Lower lobe of right lung (tissue), 2 donors: ENCODE measurements at places on chromosomes 3 and 15. TPM values are rescaled to one million over a fixed set of nuclear protein-coding genes. Genes with fewer than 3 reads are reported as not detected.

The MRPL47 gene
- 21.0 TPM for total RNA-seq

GRCh38 chr3:20280257-20280656 is 94.3 kb upstream of the SGO1 start:
- no peak overlapping the region for H3K4me3 ChIP-seq
- DNase-seq, result no peak
- no peaks in the 10 kb centered on the region for H3K27me3 ChIP-seq
- H3K36me3 ChIP-seq, result no peaks in the 10 kb centered on the region
- no peak overlapping the region for H3K27ac ChIP-seq

DNA sequence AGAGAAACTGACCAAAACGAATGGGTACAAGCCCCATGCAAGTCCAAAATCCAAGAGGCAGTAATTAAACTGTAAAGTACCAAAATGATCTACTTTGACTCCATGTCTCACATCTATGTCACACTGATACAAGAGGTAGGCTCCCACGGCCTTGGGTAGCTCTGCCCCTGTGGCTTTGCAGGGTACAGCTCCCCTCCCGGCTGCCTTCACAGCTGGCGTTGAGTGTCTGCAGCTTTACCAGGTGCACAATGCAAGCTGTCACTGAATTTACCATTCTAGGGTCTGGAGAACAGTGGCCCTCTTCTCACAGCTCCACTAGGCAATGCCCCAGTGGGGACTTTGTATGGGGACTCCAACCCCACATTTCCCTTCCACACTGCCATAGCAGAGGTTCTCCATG is 308.6 kb downstream of the TBC1D5 start:
- H3K27me3 ChIP-seq, result no peaks in the 10 kb centered on the region
- no peak overlapping the region for H3K27ac ChIP-seq
- no peak for DNase-seq
- no peaks in the 10 kb centered on the region for H3K36me3 ChIP-seq
- H3K4me3 ChIP-seq, result no peak overlapping the region
- no peaks in the 10 kb centered on the region for H3K4me1 ChIP-seq

- H3K27ac ChIP-seq, result no peak overlapping the region
- peak; percentile 24 for DNase-seq
- no peak overlapping the region for H3K4me3 ChIP-seq
- no peaks in the 10 kb centered on the region for H3K36me3 ChIP-seq
- H3K4me1 ChIP-seq, result peaks cover 15% of the 10 kb centered on the region
These were observed 17.2 kb upstream of the B4GALT4 start for GRCh38 chr3:119257654-119258410.

- H3K36me3 ChIP-seq, result peaks cover 5% of the 10 kb centered on the region
- no peaks in the 10 kb centered on the region for H3K4me1 ChIP-seq
- no peaks in the 10 kb centered on the region for H3K27me3 ChIP-seq
- DNase-seq, result no peak
These were observed 28.3 kb upstream of the CRYBG3 start for GRCh38 chr3:97793420-97794019.

The SLC22A14 gene
- not detected for total RNA-seq

The TRIM42 gene
- total RNA-seq, result not detected

DNA sequence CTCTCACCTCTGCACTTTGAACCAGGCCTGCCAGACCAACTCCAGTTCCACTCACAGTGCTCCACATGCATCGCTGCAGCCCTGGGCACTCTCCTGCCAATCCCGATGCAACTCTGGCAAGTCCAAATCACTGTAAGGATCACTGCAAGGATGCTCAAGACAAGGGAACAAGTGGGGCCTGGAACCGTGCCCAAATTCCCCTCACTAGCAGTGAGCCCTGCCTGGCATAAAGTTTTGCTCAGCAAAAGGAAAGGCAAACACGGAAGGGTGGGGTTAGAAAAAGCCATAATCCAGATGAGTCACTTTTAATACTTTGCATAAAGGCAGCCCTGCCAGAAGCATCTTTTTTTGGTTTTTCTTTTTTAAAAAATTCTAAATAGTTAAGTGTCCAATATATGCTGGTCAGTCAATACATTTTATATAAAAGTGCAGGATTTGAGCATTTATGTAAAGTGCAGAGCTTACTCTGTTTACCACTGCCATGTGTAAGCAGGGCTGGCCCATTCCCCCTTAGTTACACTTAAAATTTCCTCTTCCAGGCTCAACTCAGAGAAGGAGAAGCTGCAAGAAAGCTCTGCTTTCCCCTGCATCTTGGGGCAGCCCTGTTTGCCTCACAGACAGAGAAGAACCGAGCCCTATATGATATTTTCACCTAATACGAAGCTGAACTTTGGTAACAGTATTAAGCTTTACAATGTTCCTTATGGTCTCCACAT is 102.2 kb downstream of the CD47 start:
- no peak overlapping the region for H3K4me3 ChIP-seq
- H3K36me3 ChIP-seq, result no peaks in the 10 kb centered on the region
- peak overlapping the region; percentile 47 for H3K27ac ChIP-seq
- H3K27me3 ChIP-seq, result no peaks in the 10 kb centered on the region
- peak; percentile 85 for DNase-seq

The GOLGA8S gene
- 0.53 TPM for total RNA-seq

The GOLGA8K gene
- 1.9 TPM for total RNA-seq

- no peaks in the 10 kb centered on the region for H3K4me1 ChIP-seq
- no peak overlapping the region for H3K4me3 ChIP-seq
- DNase-seq, result no peak
- no peaks in the 10 kb centered on the region for H3K27me3 ChIP-seq
- no peaks in the 10 kb centered on the region for H3K36me3 ChIP-seq
These were observed 10.3 kb upstream of the ZXDC start for GRCh38 chr3:126485956-126486355.

The RTP1 gene
- not detected for total RNA-seq

GRCh38 chr3:146313746-146314111 is 62.8 kb upstream of the PLSCR4 start:
- DNase-seq, result no peak
- H3K4me3 ChIP-seq, result no peak overlapping the region
- no peaks in the 10 kb centered on the region for H3K36me3 ChIP-seq
- H3K27ac ChIP-seq, result no peak overlapping the region
- H3K4me1 ChIP-seq, result peaks cover 4% of the 10 kb centered on the region
- H3K27me3 ChIP-seq, result no peaks in the 10 kb centered on the region

- no peaks in the 10 kb centered on the region for H3K27me3 ChIP-seq
- no peaks in the 10 kb centered on the region for H3K36me3 ChIP-seq
- no peak overlapping the region for H3K4me3 ChIP-seq
- DNase-seq, result no peak
- no peaks in the 10 kb centered on the region for H3K4me1 ChIP-seq
- H3K27ac ChIP-seq, result no peak overlapping the region
These were observed 278.2 kb downstream of the CTNNB1 start for GRCh38 chr3:41477399-41478014.

DNA sequence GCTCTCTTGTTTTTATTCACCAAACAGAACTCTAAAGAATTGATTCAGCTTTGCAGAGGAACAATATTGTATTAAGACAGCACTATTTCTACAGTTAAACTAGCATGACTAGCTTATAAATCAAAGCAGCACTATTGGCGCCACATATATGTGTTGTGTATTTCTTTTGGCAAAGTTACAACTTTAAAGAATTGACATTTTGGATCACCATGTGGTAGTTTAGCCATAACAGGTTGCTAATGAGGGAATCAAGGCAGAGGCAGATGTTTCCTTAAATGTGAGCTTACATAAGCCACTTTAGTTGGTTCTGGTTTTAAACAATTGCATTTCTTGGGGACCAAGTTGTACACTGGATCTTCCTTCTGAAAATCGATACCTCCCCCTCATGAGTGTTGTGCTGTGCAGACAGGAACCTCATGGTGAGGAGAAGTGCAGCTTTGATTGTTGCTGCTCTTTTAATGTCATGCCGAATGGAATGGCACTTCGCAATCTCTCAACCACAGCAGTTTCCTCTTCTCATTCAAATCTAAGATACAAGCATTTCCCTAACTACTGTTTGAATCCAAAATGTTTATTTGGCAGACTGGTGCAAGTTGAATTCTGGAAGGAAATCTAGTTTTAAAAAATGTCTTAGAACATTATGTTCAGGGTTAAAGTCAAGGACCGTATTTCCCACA is 151.2 kb downstream of the MYRIP start:
- H3K27me3 ChIP-seq, result no peaks in the 10 kb centered on the region
- peak overlapping the region; percentile 56 for H3K27ac ChIP-seq
- no peaks in the 10 kb centered on the region for H3K36me3 ChIP-seq
- DNase-seq, result no peak
- peaks cover 14% of the 10 kb centered on the region for H3K4me1 ChIP-seq

DNA sequence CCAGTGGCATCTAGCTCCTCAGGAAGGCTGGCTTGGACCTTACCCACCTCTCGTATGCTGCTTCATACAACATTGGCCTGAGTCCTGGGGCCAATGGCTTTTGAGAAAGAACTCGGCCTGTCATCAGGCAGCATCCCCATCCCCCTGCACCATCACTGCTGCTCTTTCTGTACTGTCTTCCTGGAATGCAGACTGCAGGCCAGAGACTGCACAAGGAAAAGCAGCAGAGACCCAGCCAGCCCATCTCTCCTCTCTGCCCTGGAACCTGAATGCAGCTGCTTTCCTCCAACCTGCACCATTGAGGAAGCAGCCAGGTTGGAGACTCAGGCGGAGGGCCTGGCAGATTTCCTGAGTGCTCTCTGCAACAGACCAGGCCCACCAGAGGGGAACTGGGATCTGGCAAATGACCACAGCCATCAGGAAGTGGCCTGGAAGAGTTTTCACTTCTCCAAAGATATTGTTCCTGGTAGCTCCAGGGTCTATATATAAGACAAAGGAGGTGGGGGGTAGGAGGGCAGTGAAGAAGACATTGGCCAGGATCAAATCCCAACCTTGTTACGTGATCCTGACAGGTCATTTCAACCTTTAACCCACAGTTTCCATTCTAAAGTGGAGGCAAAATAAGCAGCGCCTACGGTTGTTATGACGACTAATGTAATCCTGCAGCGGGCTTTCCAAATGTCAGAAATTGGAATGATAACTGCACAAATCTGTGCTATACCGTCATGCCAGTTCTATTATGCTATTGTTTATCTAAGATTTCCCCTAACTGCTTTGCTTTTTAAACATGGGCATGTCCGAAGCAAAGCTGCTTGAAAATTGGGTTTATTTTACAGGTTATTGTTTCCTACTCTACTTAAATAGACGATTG is 24.4 kb upstream of the RAB7A start:
- no peaks in the 10 kb centered on the region for H3K36me3 ChIP-seq
- H3K4me3 ChIP-seq, result no peak overlapping the region
- H3K4me1 ChIP-seq, result peaks cover 12% of the 10 kb centered on the region
- H3K27me3 ChIP-seq, result no peaks in the 10 kb centered on the region
- no peak for DNase-seq

DNA sequence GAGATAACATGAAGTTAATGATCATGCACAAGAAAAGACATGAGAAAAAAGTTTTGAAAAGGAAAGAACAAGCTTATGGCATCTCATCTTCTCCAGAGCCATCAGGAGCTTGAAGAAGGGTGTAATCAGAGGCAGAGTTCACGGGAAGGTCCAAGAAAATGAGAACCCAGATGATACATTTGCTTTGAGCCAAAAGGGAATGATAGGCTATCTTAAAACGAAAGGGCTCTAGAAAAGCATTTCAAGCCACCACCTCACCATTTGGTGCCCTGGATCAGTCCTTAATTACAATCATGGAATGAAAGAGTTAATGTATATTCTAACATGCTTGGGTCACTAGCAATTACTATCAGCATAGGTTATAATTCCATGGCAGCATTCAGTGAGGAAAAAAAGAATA is 781.8 kb downstream of the ROBO1 start:
- H3K4me1 ChIP-seq, result no peaks in the 10 kb centered on the region
- no peak overlapping the region for H3K4me3 ChIP-seq
- H3K27me3 ChIP-seq, result no peaks in the 10 kb centered on the region

GRCh38 chr3:10459954-10460754 is 45.2 kb downstream of the ATP2B2 start:
- no peak overlapping the region for H3K4me3 ChIP-seq
- DNase-seq, result no peak
- no peaks in the 10 kb centered on the region for H3K36me3 ChIP-seq
- no peaks in the 10 kb centered on the region for H3K4me1 ChIP-seq
- H3K27ac ChIP-seq, result no peak overlapping the region
